SK-MEL-5 (cell line): ENCODE measurements at places on chromosomes 2 and 18. TPM values are rescaled to one million over a fixed set of nuclear protein-coding genes. Genes with fewer than 3 reads are reported as not detected.

The UXS1 gene
- total RNA-seq: 21.6 and 25.8 TPM in 2 replicates

The CYP27A1 gene
- total RNA-seq: 57.1 and 61.8 TPM in 2 replicates

The PLEK gene
- total RNA-seq: not detected in 2 replicates

The GKN2 gene
- not detected in 2 replicates for total RNA-seq

The CHMP3 gene
- 94.2 and 116 TPM in 2 replicates for total RNA-seq

The ADRA2B gene
- total RNA-seq: not detected in 2 replicates

The ATOH8 gene
- total RNA-seq: 12.0 and 16.9 TPM in 2 replicates

The LAPTM4A gene
- total RNA-seq: 105 and 108 TPM in 2 replicates

The TUBA3E gene
- total RNA-seq: not detected in 2 replicates

The AFF3 gene
- total RNA-seq: 2.8 and 4.2 TPM in 2 replicates

The GTF2A1L gene
- total RNA-seq: not detected in 2 replicates

The EMILIN1 gene
- 0.11 and 0.71 TPM in 2 replicates for total RNA-seq

The CIB4 gene
- not detected in 2 replicates for total RNA-seq

The PTMA gene
- total RNA-seq: 885 and 950 TPM in 2 replicates

The ELOA2 gene
- total RNA-seq: not detected in 2 replicates

The LRATD1 gene
- 0.18 and 0.21 TPM in 2 replicates for total RNA-seq

The SLC4A1AP gene
- total RNA-seq: 36.6 and 39.8 TPM in 2 replicates

The EPG5 gene
- total RNA-seq: 27.4 and 28.2 TPM in 2 replicates

The VWC2L gene
- not detected in 2 replicates for total RNA-seq

The TMEM198 gene
- 2.1 TPM in 2 replicates for total RNA-seq

The L3MBTL4 gene
- 2.0 and 2.2 TPM in 2 replicates for total RNA-seq

The RAB6C gene
- not detected in 2 replicates for total RNA-seq

The INHBB gene
- not detected in 2 replicates for total RNA-seq

The HYCC2 gene
- total RNA-seq: 8.7 and 8.8 TPM in 2 replicates

The MRO gene
- total RNA-seq: 3.1 and 5.5 TPM in 2 replicates

The TRIM43B gene
- total RNA-seq: not detected in 2 replicates

The CDCA7 gene
- 19.7 and 20.8 TPM in 2 replicates for total RNA-seq

The ZEB2 gene
- 71.9 and 85.0 TPM in 2 replicates for total RNA-seq

The TMEM200C gene
- total RNA-seq: 0.03 and 0.05 TPM in 2 replicates

The CCL20 gene
- total RNA-seq: 0.96 and 2.7 TPM in 2 replicates

The CPO gene
- not detected in 2 replicates for total RNA-seq

The RAX gene
- not detected in 2 replicates for total RNA-seq

The TIA1 gene
- 66.5 and 78.0 TPM in 2 replicates for total RNA-seq

The SELENOI gene
- total RNA-seq: 48.0 and 50.4 TPM in 2 replicates

The IL1RN gene
- not detected in 2 replicates for total RNA-seq

The LIPG gene
- total RNA-seq: not detected in 2 replicates

The TM4SF20 gene
- total RNA-seq: not detected in 2 replicates

The SERPINB2 gene
- total RNA-seq: 0.35 TPM in 1 of 2 replicates, not detected in the other

The UGT1A5 gene
- not detected in 2 replicates for total RNA-seq

The KYNU gene
- total RNA-seq: 142 and 165 TPM in 2 replicates

The SH3BP4 gene
- 115 and 116 TPM in 2 replicates for total RNA-seq

The CFLAR gene
- 35.2 and 38.5 TPM in 2 replicates for total RNA-seq

The APCDD1 gene
- total RNA-seq: not detected in 2 replicates

The TTC39C gene
- 23.8 and 26.1 TPM in 2 replicates for total RNA-seq

The FSHR gene
- total RNA-seq: not detected in 2 replicates
